CD4-positive, alpha-beta T cell treated with Interferon gamma for 1 hour (primary cell): ENCODE measurements at places on chromosomes 7 and 10.

DNA sequence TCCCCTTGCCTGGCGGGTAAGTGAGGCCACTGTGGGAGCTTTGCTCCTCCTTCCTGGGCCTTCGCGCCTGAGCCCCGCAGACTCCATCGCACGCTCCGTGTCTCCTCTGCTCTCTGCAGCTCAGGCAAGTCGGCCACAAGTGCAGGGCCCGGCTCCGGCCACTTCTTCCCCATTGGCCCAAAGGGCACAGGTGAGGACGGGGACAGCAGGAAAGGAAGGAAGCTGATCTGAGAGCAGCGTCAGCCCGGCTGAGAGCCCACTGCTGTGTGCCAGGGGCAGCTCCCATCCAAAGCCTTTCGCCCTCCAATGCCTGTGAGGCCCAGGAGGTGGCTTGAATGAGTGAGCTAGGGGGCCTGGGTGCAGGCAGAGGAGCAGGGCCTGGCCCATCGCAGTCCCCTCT is 33.7 kb upstream of the RHEB start:
- DNase-seq: no peak

GRCh38 chr10:49183596-49184542 is 4.3 kb downstream of the TMEM273 start:
- DNase-seq: peak; percentile 24

- DNase-seq: no peak
These were observed 48.7 kb downstream of the EPC1 start for GRCh38 chr10:32298075-32298812.

- DNase-seq: no peak
These were observed 37.7 kb upstream of the MINDY3 start for GRCh38 chr10:15898046-15898445.

DNA sequence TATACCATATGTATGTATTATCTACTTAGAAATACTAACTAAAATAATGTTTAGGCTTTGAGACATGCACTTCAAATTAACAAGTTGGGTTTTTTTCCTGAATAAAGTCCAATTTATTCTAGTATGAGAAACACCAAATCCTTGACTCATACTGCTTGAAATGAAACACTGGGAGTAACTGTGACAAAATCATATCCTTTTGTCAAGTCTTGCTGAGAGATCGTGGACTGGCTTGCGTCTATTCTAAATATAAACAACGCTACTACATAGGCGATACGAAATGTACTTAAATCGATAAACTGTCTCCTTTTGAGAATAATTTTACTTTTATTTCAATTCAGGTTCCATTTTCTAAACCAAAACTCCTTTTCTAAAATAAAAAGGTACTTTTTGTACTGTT is 16.3 kb downstream of the SMURF1 start:
- no peak for DNase-seq

- DNase-seq: no peak
These were observed 11.9 kb downstream of the EZH2 start for GRCh38 chr7:148872188-148872587.

GRCh38 chr10:112242769-112243168 is 40.4 kb upstream of the TECTB start:
- DNase-seq: no peak

- DNase-seq: no peak
These were observed 1055.5 kb upstream of the GHITM start for GRCh38 chr10:83083831-83084230.

DNA sequence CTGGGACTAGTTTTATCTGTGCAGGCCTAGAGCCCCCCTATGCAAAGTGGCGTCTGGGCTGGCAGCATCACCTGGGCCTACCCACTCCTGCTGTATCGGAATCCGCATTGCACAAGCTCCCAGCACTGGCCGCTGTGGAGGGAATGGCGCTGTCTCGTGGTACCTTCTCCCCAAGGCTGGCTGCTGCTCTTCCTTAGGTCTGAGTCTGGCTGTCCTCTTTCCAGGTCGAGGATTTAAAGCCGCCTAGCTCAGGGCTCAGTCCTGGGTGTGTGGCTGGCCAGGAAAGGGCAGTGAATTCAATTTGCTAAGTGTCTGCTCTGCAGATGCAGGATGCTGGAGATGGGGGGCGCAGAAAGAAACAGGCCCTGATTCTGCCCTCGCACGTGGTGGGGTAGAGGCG is 44.7 kb downstream of the MGMT start:
- no peak for DNase-seq

DNA sequence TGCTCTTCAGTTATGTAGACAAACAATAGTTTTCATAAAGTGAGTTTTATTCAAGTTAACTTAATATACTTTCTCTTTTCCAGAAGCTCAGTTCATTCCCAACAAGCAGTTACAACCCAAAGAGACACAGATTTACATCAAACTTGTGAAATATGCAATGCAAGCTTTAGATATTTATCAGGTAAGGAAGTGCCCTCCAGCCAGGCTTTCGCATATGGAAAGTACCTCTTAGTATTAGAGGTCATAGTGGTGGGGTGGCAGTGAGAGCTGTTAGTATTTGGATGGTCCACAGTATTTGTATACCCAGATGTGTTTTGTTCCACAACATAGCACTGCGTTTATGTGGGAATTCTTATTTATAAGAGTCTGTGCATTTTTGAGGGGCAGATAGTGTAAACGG is 32.1 kb downstream of the TRRAP start:
- DNase-seq: no peak
